Suppressor macrophage treated with lipopolysaccharide for 1 hour (primary cell): ENCODE measurements at places on chromosomes 6 and 20.

- DNase-seq: no peak
Observed at GRCh38 chr6:113425977-113426660, 431.0 kb upstream of the MARCKS start.

- DNase-seq: peak; percentile 2
Observed at GRCh38 chr20:54643761-54644160, 168.4 kb downstream of the DOK5 start.

- DNase-seq: no peak
Observed at GRCh38 chr20:50039706-50040431, 57.1 kb downstream of the SNAI1 start.

DNA sequence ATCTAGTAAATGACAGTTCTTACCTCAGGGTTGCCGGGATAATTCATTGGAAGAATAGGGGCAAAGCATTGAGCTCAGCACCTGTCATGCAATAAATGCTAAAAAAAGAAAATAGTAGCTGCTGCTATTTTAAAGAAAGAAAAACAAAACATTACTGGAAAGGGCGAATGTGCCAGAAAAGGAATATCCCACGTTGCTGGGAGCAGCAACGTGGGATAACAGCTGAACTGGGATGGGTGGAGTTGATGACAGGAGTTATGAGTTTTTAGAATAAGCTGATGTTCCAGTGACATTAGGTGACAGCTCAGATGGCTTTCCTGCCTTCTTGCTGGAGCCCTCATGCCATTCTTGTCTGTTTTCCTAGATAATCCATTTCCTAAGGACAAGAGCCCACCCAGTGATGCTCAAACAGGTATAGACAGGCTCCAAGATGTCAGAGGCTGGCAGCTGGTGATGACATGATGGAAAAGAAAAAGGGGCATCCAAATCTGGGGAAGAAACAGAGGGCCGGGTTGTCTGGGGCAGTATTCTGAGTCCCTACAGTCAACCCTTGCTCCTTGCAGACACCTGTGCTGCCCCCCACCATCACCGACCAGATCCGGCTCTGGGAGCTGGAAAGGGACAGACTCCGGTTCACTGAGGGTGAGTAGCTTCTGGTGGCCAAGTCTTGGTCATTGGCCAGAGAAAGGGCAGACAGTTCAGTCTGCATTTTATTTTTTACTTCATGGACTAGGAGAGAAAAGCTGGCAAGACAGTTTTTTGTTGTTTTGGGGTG is 1.1 kb upstream of the VARS2 start:
- DNase-seq: no peak

DNA sequence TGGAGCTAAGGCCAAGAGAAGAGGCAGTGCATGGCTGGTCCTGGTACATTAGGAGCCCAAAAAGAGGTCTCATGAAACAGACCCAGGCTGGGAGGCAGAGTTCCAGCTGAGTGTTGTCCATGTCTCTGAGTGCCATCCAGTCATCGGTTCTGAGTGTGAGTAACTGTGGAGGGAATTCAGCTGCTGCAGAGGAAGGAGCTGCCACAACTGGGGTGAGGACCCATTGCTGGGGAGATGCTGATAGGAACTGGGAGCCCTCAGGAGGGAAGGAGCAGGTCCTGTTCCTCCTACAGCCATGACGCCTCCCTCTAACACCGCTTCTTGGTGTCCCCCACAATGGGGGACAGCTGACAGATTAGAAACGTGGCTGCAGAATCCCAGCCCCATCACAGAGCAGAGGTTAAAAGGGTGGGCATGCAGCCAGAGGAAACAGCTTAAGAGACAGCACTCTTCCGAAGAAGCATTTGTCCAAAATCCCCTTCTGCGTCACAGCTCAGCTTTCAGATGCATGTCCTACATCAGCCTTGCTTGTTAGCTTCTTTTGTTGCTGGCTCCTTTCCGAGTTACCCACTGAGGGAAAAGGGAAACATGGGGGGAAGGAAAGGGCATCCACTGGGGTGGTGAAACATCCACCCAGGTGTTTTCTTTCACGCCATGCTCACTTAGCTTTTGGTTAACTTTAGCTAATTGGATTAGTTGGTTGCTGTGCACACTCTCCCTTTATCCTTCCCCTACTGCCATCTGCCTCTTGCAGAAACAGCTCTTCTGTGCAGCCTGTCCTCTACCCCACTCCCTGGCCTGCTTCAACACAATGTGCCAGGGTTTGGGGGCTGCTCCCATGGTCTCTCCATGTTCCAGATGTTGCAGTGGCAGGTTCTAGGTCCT is 239.2 kb downstream of the SYNDIG1 start:
- no peak for DNase-seq

DNA sequence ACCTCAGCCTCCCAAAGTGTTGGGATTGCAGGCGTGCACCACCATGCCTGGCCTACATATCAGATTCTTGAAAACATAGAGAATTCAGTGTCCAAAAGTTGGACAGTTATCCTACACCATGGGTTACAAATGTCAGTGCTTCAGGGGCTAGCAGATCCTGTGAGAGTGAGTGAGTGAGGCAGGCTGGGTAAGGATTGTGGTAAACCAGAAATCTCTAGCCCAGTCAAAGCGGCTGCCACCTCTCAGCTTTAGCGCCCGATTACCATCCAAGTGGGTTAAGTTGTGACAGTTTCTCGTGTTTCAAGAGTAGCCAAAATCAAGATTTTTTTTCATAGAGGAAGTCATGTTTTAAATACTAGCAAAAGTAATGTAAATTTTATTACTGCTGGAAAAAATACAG is 21.9 kb upstream of the CSE1L start:
- no peak for DNase-seq

- DNase-seq: no peak
Observed at GRCh38 chr20:35238170-35238569, 11.7 kb downstream of the MMP24 start.

DNA sequence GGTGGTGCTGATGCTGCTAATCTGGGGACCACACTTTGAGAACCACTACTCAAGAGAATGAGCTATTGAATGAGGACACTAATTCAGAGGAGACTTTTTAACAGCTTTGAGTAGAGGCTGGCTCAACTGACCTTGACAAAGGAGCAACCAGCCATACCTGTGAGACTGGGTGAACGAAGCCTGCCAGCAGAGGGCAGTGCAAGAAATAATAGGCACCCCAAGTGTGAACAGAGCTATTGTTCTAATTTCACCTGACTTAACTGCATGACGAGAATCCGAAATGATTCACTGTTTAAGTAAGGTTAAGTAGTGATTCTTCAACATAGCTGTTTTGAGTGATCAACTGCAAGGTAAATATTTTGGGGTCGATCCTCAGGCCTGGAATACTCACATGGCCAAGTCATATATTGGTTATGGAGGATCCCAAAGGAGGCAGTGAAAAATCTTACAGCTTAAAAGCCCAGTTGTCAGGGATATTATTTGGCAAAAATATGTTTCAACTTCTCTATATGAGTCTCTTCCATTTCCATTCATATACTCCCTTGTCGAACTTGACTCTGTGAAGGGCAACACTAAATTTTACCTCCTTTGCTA is 550.5 kb upstream of the MARCKS start:
- DNase-seq: no peak

DNA sequence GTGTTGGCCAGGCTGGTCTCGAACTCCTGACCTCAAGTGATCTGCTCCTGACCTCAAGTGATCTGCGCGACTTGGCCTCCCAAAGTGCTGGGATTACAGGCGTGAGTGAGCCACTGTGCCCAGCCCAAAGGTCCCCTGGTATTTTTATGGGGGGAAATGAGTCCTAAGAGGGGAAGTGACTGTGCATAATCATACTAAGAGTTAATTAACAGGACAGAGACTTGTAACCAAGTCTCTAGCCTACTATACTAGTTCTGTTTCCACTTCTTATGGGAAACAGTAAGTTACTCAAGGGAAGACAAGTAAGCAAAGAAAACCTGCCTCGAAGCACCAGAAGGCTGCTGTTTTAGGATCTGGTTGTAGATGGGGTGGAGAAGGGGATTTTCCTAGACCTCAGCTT is 27.9 kb downstream of the TCF15 start:
- no peak for DNase-seq

DNA sequence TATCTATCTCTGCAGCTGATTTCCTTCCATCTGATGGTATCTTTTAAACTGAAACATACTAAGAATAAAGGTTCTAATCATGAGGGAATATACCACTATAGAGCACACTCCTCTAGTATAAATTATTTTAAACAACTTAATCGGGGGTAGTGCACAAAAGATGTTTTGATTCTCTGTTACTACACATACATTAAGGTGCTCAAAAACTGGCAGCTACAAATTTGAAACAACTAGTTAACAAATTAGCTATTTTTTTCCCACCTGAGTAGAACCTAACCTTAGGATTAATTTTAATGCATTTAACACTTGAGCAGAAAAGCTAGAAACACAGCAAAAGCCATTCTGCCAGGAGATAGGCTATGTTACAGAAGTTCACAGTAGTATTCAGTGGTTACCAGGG is 23.0 kb downstream of the CCNC start:
- DNase-seq: no peak

DNA sequence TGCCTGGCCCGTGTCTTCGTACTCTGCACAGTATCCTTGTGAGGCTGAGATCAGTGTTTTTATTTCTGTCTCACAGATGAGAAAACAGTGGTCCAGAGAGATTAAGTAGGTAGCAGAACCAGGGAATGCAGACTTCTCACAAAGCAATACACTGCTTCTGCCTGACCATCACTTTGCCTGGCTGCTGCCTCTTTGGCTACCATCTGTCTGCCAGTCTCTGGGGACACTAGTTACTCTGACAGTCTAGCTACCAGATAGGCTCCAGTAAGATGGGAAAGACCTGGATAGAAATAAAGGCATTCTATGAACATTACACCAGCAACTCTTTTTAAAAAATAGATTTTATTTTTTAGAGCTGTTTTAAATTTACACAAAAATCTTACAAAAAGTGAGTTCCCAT is 96.9 kb downstream of the PHACTR3 start:
- DNase-seq: no peak

DNA sequence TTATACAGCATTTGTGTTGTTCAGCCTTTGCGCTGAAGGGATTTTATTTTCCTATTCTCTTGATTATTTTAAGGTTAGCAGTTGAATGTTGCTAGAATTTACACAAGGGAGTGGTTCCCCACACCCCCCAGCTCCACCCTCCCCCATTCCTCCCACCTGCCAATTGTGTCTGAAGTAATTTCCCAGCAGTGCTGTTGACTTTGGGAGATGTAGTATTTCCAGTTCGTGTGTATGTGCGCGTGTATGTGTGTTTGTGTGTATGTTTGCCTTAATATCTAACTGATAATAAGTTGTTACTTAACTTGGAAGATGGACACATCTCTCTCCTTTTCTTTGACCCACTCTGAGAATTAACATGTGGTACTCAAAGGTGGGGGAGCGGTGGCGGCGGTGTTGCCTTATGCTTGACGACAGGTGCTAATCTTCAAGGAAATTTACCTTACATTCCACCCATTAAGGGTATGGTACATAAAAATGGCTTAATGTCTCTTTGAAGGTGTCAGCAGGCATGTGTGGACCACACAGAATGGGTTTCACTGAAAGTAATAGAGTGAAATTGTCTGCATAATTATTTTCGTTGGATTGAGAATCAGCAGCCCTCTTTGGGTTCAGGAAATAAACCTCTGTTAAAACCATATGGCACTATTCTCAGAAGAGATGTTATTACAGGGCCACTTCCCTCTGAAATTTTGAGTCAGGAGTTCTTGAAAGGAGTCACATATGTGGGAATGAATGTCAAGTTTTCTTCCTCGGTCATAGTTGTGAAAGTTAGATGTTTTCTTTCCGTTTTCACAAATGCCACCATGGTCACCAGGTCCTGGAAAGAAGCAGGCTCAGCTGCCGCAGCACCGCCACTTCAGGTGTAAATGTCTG is 95.6 kb upstream of the SUPT3H start:
- no peak for DNase-seq

DNA sequence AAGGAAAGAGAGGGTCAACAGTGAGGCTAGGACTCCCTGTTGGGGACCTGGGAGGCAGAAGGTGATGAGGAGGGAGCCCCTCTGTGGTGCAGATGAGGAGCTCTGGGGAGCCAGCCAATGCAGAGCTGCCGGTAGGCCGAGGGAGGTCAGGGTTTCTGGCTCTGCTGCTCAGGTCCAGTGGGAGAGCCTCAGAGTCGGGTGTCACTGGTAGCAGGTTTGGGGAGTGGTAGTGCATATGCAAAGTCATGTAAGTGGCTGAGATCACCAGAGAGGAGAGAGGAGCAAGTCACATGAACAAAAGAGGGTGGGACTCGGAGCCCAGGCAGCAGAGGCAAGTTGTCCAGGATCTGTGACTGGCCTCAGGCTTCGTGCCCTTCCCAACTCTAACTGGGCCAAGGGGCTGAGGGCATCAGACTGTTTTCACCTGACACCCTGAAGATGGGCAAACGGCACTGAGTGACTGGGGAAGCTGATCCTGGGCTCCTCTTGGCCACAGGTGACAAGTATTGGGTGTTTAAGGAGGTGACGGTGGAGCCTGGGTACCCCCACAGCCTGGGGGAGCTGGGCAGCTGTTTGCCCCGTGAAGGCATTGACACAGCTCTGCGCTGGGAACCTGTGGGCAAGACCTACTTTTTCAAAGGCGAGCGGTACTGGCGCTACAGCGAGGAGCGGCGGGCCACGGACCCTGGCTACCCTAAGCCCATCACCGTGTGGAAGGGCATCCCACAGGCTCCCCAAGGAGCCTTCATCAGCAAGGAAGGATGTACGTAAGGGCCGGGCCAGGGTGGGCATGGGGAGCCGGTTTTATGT is 6.6 kb downstream of the MMP24OS start:
- no peak for DNase-seq

GRCh38 chr6:6176127-6176526 is 144.3 kb downstream of the F13A1 start:
- no peak for DNase-seq

DNA sequence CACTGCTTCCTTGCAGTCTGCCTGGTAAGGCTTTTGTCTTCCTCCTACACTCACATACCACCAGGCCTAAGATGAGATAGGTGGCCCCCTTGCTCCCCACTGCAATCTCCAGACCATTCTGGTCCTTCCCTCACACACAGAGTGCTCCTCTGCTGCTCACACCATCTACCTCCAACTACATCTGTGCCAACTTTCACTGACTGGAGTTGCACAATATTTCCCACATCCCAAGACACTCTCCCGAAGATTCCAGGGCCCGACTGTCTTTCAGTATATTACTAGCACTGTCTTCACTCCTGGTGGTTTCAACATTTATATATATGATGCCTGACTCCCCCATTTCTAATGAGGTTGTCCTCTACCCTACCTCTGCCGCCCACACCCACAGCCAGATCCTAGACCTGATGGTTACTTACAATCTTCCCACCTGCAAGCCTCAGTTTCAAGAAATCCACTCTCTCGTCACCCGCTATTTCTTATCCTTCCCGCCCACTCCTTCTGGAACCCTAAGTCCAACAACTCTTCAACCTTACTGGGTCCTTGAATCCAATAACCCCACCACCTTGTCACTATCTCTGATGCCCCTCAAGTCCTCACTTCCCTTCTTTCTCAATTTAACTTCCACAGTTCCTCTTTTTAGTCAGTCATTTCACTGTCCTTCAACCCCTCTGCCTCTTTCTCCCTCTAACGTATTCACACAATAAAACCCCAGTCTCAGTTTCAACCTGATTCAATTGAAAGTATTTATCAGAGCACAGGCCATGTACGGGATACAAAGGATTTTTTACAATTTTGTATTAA is 21.6 kb downstream of the RALGAPA2 start:
- no peak for DNase-seq

- no peak for DNase-seq
Observed at GRCh38 chr20:64160526-64161355, 3.5 kb upstream of the MYT1 start.

- DNase-seq: no peak
Observed at GRCh38 chr20:41370176-41370575, 3.6 kb upstream of the EMILIN3 start.
